ENCODE measurements at places on chromosomes 6 and 20.
A peak's percentile ranks its signal among the peaks of the same experiment; 100 is the strongest.

DNA sequence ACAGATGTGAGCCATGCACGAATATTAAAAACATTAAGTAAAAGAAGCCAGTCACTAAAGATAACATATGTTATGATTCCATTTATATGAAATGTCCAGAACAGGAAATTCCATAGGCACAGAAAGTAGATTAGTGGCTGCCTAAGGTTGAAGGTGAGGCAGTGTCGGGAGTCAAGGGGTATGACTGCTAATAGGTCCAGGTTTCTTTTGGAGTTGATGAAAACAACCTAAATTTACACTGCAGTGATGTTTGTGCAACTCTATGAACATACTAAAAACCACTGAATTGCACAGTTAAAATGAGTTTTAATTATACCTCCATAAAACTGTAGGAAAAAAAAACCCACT is 14.4 kb downstream of the SRPK1 start:
- no peak for DNase-seq

DNA sequence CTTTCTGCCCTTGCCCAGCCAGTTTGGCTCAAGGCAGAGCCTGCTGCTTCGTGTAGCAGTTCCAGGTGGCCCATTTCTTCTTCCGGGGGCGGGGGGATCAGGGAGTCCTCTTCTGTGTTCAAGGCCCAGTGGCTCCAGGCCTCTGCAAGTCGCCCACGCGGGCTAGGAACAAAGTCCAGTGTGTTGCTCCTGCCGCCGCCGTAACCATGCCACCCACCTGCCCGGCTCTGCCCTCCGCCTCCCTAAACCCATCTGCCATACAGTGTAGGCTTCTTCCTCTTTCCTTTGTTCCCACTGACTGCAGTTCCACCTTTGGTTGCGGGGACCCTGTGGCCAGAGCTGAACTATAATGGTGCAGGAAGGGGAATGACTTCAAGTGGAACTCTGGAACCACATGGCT is 43.9 kb upstream of the SRF start:
- DNase-seq: no peak

GRCh38 chr6:27332692-27333641 is 20.9 kb upstream of the POM121L2 start:
- peak; percentile 50 for DNase-seq

DNA sequence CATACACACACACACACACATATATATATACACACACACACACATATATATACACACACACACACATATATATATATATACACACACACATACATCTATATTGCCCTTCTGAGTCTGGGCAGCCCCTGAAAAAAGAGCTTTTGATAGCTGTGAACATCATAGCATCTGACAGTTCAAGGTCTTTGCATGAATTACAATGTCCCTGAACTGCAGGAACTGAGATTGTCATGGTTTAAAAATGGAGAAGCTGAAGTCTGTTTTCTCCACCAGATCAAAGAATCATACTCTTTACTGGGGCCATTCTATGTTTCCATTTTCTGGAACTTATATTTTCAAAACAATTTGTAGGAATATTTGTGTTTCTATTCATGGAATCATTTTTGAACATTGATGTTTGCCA is 189.8 kb downstream of the ZDHHC14 start:
- no peak for DNase-seq

DNA sequence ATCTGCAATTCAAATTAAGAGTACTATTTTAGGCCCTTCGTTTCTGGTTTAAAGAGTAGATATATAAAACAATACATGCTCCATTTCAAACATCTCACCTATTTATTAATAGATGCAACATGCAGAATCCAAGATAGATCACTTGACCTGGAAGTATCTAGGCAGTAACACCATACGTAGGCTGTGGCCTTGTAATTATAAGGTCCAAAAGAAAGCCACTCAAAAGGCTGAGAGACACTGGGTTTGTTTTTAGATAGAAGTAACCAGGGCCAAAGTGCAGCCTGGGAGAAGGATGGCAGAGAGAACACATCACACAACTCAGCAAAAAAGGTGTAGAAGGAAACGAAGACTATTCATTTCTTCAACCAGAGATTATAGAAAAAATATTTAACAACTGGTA is 8.4 kb upstream of the GFOD1 start:
- no peak for DNase-seq
